ENCODE measurements at places on chromosomes 1 and 21. TPM values are rescaled to one million over a fixed set of nuclear protein-coding genes. Genes with fewer than 3 reads are reported as not detected.

LORICRIN gene
- not detected for polyA plus RNA-seq

ARHGEF10L gene
- polyA plus RNA-seq = 7.8 TPM

NECTIN4 gene
- 0.16 TPM for polyA plus RNA-seq

PPIE gene
- polyA plus RNA-seq = 68.0 TPM

PKP1 gene
- polyA plus RNA-seq = 0.04 TPM

HES2 gene
- not detected for polyA plus RNA-seq

GRCh38 chr1:67261680-67262079 is 46.0 kb upstream of the IL12RB2 start:
- DNase-seq = no peak

GRCh38 chr1:45430490-45430889 is 60.5 kb downstream of the TESK2 start:
- DNase-seq = no peak

- no peak for DNase-seq
Measured at GRCh38 chr1:233078396-233078795, 128.0 kb downstream of the NTPCR start.

GRCh38 chr1:189550498-189550897 is 927.2 kb downstream of the BRINP3 start:
- DNase-seq = no peak

GRCh38 chr1:112711670-112712069 is 3.5 kb downstream of the PPM1J start:
- DNase-seq = no peak

DNA sequence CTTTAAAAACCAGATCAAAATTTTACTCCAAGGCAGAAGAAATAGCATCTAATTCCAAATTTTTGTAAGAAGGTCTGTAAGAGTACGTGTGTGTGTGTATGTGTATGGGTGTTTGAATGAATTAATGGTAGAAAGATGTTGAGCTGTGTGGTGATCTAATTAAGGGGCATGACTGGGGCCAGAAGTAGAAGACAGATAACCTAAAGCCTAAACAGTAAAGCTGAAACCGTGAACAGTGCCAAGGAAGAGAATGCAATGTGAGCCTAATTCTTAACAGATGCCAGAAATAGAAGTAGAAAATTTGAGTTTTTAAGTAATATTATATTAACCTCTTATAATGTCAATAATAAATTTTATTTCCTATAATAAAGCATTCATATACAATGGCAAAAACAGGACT is 38.2 kb downstream of the BRINP3 start:
- no peak for DNase-seq

DNA sequence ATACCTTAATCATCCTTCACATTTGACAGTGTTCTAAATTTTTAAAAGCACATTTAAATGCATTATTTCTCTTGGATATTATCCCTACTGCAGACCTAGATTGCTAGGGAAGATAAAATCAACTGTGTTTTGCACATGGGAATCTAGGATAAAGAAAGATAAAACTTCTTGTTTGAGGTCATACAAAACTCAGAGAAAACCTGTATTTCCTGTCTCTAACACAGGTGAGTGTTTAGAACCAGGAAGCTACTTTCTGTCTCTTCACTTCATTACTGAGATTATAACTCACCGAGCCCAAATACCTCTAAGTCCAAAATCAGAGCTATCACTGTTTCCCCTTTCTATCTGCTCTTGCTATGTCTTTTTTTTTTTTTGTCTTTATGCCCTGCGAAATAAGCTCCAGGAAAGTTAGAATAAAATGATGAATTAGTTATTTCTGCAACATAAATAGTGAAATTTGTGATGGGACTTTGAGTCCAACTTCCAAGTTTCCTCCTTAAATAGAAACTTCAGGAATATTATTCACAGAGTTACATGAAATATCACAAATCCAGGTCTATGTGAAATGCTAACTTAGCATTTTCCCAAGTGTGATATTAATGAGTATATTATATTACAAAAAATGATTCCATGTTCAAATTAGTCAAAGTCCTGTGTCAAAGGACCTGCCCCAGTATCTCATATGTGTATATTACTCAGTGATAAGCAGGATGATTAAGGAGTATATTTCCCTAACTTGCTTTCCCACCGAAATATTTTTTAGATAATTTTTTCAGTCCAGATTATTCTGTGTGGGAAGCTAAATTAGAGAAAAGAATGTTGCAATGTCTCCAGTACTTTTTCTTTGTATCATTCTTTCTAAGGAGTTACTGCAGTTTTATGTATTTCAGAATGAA is 226.4 kb downstream of the PLA2G4A start:
- DNase-seq = no peak

GRCh38 chr1:151553659-151554058 is 13.6 kb downstream of the TUFT1 start:
- no peak for DNase-seq

DNA sequence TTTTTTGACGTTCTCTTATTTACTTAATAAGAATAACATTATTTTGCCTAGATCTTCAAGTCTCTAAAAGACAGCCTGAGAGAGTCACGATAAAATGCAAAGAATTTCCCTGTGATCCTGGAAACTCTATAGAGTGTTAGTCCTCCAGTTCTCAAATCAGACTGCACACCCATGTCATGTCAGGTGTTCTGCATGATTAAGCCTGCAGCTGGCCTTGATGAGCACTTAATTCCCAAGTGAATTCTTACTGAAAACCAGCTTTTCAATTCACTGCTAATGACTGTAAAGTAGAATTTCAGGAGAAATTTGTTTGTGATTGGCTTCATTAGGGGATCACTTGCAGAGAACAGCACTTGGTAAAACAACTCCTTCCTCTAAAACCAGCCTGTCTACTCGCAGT is 41.9 kb downstream of the CHML start:
- DNase-seq = no peak

DNA sequence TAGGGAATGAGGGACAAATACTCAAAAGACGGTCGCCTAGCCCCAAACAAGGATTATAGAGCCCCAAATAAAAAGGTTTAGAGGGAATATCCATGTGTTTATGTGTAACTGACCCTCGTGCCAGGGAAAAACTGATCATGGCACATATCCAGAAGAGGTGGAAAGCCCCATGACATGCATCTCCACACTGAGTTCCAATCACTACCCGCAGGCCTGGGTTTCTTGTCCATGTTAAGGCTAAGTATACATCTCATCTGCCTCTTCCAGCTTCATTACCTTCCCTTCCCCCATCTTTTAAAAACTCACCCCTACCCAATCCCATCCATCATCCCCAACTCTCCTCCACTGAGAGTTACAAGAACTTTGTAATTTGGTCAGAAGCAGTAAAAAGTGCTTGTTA is 15.2 kb downstream of the GADD45A start:
- DNase-seq = no peak
